Fibroblast of villous mesenchyme (primary cell): ENCODE measurements at places on chromosomes 3 and 15. TPM values are rescaled to one million over a fixed set of nuclear protein-coding genes. Genes with fewer than 3 reads are reported as not detected.

- no peak for DNase-seq
Observed at GRCh38 chr15:84836844-84837243, 19.7 kb downstream of the ALPK3 start.

DNA sequence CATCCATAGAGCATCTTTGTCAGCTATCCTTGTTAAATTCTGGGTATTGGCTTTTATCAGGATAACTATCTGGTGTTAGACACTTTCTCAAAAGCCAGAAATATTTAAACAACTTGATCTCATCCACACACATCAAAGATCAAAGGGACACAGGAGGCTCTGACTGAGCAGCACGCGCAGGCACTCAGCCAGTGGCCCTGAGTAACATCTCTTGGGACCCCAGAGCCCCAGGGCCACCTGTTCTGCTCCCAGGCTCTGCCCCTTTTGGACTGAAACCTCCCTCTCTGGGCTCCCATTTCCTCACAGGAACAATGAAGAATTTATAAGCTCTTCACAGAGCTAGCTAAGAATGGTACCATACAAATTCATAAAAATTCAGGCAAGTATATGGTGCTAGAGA is 16.1 kb downstream of the ATP10A start:
- no peak for DNase-seq

GRCh38 chr15:59138243-59138642 is 33.3 kb downstream of the CCNB2 start:
- peak; percentile 41 for DNase-seq

- no peak for DNase-seq
Observed at GRCh38 chr3:66037986-66038369, 740 bp downstream of the MAGI1 start.

DNA sequence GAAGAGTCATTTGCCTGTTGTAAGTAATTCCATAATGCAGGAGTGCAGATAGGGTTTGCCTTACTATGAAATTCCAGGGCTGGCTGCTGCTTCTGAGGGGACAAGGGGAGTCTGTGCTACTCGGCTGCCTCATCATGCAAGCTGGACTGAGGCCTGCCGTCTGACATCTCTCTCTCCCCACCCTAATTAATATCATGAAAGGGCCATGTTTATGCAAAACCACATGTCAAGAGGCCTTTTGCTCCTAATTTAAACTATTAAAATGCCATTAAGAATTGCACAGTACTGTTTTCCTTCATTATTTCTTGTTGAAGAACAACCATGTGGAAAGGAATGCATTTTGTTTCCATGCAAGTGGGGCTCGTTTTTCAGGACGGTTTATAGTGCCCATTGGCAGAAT is 26.3 kb downstream of the CHST2 start:
- DNase-seq, result no peak

DNA sequence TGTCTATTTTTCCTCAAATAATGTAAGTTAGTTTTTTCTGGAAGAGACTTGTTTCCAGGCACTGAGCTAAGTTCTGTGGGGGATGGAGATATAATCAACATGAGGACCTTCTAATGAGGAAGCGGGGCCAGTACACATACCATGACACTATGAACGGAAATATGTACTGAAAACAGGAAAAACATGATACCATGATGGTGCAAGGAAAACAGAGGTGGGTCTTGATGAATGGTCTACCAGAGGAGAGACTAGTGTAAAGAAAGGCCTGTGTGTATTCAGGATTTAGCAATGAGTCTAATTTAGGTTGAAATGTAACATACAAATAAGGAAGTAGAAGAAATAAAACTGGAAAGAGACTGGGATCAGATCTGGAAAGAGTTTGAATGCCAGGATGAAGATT is 38.9 kb upstream of the TPRG1 start:
- DNase-seq, result no peak

GRCh38 chr3:32844914-32845313 is 27.1 kb downstream of the TRIM71 start:
- no peak for DNase-seq

Gene MINAR1
- 1.3 and 2.3 TPM in 2 replicates for total RNA-seq

DNA sequence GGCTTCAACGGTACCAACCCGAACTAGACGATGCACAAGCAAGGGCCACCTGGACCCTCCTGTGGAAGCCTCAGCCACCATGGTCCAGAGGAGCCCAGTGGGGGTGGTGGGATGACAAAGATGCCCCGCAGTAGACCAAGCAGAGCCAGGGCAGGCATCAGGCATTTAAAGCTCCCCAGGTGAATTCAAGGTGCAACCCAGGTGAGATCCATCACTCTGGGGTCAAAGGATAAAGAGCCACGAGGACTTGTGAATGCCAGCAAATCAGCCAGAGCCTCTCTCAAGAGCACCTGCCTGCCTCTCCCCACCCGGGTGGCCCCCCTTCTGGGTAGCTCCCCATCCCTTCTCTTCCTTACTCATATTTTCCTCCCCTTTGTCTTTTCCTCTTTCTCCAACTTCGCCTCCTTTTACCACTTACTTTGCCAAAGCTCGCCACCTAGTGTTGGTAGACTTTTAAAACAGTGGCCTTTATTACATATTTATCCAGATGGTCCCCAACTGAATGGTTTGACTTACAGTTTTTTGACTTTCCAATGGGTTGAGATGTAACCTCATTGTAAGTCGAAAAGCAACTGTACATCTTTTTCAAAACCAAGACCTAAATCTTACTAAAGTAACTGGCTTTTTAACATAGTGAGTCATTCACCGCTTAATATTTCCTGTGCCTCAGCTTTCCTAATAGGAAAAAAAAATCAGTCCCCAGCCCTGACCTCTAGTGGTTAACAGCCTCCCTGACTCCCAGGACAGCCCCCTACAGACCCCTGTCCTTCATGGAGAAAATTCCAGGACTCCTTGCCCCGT is 18.8 kb downstream of the PLA2G4F start:
- peak; percentile 46 for DNase-seq

Gene SLC22A14
- total RNA-seq, result 0.32 and 0.86 TPM in 2 replicates
